Immature natural killer cell (primary cell): ENCODE measurements at places on chromosomes 7 and 10.

GRCh38 chr7:26349005-26349915 lies 57.6 kb downstream of the SNX10 start:
- no peak for DNase-seq

DNA sequence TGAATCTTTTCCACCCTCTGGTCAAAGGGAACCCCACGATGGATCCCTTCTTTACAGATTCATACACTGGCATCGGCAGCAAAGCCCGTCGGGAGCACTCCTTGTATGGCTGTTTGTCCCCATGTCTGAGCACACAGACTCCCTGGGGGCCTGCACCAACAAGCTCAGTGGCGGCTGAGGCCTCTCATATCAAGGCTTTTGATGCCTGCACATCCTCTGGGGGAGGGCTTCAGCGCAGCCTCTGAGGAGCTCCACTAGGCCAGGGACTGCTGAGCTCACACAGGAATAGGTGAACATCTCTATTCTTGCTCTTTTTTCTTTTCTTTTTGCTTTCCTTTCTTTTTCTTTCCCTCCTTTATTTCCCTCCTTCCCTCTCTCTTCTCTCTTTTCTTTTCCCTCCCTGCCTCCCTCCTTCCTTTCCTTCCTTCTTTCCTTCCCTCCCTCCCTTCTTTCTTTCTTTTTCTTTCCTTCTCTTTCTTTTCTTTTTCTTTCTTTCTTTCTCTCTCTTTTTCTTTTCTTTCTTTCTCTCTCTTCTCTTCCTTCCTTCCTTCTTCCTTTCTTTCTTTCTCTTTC lies 174.6 kb downstream of the CCDC3 start:
- DNase-seq = no peak

DNA sequence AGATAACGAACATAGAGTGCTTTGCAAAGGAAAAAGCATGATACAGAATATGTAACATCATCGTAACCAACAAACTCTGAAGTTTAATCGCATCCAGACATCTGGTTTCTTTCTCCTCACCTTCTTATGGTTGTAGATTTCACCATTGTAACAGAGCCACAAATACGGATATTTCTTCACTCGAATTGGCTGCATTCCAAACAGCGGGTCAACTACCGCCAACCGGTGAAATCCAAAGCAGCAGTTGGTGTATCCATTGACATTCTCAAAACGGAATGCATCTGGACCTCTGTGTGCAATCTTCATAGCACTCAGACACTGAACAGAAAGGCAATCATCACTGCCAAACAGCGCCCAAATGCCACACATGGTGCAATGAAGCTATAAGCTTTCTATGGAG lies 3.4 kb downstream of the ASNS start:
- no peak for DNase-seq

DNA sequence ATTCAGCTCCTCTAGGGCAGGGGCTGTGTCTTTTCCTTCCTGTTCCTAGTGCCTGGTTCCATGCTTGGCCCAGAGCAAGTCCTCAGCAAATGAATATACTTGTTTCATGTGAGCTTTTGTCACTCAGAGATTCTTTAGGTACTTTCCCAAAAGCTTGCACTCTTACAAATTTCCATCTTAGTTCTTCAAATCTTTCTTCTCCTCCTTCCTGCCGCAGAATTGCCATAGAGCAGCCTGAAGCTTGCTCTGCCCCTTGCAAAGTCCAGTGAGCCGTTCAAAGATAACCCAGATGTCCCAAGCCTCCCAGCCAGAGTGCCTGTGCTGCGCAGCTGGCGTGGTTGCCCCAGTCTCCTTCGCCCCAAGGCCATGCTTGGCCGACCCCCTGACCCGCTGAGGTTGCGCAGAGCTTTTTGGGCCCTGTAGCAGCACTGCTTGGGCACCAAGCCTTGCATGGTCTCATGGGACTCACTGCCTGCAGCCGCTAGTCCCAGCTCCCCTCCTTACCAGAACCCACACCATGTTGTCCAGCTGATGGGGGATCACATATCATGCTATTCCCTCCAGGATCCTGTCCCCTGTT lies 20.7 kb downstream of the CHST3 start:
- no peak for DNase-seq

DNA sequence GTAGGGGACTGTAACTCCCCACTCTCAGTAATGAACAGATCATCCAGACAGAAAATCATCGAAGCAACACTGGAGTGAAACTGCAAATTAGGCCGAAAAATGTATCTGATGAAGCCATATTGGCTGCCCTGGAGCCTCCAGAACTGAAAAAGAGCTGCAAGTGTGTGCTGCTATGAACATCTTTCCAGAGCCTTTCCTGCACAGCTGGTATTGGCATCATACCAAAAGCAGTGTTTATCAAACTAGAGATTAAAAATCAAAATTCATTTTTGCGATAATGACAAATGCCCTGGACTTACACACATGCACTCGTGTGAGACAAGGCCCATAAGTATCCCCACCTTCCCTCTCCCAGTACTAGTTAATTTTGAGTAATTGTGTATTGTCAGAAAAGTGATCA lies 6.8 kb upstream of the CLDN12 start:
- no peak for DNase-seq

- DNase-seq = peak; percentile 56
These were observed 75.7 kb upstream of the EFCAB10 start for GRCh38 chr7:105656922-105657521.

DNA sequence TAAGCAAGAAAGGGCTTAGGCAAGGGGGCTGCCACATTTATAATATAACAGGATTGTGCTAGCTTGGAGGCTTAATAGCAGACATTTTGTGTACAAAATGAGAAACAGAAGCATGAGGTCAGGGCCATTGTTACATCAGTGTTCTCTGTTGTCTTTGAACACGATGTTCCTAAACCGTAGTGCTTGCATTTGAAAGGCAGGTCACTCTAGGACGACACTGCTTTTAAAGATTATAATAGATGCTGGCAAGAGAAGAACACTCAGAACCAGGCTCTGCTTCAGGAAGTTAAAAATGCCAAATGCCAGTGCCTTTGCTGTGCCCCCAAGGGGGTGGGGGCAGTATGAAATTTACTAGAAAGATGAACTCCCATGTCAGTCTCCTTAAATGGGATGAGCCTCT lies 91.1 kb downstream of the SORCS3 start:
- DNase-seq = no peak

DNA sequence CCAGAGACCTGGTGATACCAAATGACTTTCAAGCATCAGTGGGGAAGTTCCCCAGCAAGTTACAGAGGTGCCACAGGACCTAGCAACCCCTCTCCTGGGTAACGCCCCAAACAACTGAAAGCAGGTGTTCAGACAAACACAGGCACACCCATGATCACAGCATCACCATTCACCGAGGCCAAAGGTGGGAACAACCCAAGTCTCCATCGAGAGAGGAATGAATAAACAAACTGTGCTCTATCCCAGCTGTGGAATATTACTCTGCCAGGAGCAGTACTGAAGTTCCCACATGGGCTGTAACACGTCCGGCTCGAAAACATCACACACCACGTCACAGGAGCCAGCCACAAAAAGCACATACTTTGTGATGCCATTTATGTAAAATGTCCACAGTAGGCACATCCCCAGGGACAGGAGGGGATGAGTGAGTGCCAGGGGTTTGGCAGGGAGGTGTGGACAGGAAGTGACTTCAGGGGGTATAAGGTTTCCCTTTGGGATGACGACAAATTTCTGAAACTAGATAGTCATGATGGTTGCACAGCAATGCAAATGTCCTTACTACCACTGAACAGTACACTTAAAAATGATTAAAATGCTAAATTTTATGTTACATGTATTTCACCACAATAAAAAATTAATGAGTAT lies 222.8 kb downstream of the TNS3 start:
- no peak for DNase-seq

- no peak for DNase-seq
These were observed 379.6 kb downstream of the OTUD1 start for GRCh38 chr10:23818484-23818883.

GRCh38 chr10:93165367-93165766 lies 91.7 kb downstream of the CYP26A1 start:
- no peak for DNase-seq

GRCh38 chr10:68408898-68409518 lies 1.9 kb upstream of the RUFY2 start:
- DNase-seq = no peak

DNA sequence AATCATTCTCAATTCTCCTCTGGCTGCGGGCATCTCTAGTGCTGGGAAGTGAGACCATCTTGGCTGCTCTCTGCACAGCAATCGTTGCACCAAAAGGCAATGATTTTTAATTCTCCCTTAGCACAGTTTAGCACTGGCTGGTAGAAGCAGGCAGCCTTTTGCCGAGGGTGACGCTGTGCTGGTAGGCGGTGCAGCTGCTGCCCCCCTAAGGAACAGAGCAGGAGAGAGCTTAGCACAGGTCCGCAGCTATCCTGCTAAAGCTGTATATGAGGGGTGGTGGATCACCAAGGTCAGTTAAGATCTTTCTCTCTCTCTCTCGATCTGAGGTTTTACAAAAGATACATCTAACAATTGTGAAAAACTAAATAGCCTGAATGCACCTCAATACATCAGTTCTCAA lies 390.1 kb downstream of the GATA3 start:
- peak; percentile 45 for DNase-seq

DNA sequence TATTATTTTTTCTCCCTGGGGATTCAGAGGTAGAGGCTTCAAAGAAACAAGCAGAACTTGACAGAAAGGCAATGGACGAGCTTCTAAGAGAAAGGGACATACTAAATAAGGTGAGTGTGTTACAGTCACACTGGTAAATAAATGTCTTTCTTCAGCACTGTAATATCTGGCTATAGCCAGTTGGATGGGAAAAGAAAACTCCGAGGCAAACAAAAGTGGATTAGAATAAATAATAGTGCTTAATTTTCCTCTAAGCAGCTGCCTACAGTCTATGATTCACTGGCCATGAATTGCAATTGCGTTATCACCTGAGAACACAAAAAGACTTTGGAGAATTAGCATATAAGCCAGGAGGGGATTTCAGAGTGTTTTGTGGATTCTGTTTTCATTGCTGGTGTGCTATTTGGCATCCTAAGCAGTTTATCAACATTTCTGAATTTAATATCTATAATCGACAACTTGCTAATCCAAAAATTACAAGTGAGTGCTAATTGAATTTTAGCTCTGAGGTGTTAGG lies 23.2 kb downstream of the CFAP58 start:
- DNase-seq = no peak

DNA sequence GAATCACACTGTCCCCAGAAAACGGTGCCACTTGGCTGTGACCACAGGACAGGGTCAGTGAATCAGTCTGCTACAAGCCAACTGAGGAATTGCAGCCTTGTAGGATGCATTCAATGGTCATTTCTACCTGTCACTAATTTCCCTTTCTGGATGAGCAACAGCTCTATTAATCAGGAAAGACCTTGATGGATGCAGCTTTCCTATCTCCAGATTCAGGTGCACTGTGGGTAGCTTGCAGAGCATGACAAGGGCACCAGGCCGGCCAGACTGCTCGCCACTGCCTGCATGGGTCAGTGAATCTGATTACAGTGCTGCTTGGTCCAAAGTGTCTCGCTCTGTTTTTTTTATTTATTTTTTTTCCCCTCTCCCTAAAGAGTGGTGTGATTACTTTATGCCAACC lies 506.8 kb upstream of the AUTS2 start:
- no peak for DNase-seq

DNA sequence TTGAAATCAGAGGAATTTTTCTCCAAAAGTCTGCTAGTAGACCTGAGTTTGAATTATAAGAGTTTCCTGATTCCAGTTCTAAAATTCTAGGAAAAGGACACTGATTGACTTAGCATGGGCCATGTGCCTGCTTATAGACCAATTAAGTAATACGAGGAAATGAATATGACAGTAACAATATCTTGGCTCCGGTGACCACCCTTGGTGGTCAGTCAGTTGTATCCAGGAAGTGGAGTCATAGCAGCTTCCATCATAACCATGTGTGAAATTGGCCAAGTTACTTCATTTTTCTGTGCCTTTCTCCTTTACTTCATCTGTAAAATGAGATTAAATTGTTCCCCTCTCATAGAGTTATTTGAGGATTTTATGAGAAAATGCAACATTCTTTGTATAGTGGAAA lies 66.9 kb downstream of the MTPAP start:
- DNase-seq = no peak

- DNase-seq = no peak
These were observed 18.7 kb downstream of the ARHGAP19 start for GRCh38 chr10:97273700-97274099.

- DNase-seq = no peak
These were observed 63.1 kb downstream of the ZNRF2 start for GRCh38 chr7:30347226-30348082.

DNA sequence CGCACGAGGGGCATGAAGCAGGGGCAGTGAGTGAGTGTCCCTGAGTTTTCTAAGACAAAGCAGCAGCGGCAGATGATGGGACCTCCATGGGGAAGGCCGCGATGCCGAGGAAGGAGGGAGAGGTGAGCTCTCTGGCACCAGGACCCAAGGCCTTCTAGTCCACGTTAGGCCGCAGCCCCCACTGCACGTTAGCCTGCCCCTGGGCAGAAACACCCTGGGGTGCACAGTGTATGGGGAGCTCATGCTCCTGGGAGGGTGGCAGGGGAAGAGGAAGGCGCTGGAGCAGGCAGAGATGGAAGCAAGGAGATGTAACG lies 97.3 kb upstream of the IKZF1 start:
- no peak for DNase-seq

DNA sequence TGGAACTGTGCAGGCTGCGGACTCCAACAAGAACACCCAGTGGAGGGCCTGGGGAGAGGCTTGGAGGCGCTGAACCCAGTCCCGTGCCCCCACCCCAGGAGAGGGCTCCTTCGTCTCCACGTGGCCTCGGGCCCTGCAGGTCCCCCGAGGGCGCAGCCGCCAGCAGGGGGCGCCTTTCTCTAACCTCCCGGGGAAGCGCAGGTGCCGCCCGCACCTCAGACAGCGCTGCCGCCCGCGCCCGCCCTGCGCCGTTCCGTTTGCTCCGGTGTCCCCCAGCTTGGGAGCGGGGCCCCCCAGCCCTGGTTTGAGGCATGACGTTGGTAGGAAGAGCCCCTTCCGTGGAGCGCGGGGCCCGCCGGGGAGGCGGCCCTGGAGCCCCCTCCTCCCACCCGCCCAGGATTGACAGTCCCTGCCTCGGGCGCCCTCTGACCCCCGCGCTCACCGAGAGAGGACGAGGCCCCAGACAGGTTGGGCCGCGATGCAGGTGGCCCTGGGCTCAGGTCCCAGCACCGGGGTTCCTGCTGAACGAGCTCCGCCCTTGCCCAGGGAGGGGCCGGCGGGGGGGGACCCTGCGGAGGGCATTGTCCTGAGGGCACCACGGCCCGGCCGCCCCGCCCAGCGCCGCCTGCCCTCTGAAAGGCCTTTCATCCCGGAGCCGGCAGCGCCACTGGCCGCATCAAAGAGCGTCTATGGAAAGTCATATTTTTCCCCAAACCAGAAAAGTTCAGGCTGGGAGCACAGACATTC lies 42.8 kb downstream of the FOXL3 start:
- peak; percentile 70 for DNase-seq

GRCh38 chr7:79050603-79051002 lies 402.9 kb downstream of the MAGI2 start:
- no peak for DNase-seq

- DNase-seq = peak; percentile 15
These were observed 16.2 kb upstream of the NME8 start for GRCh38 chr7:37832194-37832593.
